ENCODE measurements at places on chromosomes 3 and 15.

DNA sequence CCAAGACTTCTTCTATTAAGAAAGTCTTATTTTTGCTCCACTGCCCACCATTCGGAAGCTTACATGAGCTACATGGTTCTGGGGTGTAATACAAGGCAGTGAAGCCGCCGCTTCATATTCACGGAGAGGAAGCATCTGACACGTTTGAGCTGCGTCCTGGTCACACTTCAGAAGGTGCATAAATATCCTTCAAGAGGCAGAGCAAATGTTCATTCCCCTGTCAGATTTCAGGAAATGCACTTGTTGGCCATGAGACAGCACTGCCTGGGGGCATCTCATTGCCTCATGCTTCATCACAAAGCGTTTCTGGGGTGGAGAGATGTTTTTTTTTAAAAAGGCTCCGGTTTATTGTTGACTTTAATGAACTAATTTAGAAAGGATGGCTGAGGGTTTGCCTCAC is 119.9 kb downstream of the CADPS start:
- no peak for DNase-seq

DNA sequence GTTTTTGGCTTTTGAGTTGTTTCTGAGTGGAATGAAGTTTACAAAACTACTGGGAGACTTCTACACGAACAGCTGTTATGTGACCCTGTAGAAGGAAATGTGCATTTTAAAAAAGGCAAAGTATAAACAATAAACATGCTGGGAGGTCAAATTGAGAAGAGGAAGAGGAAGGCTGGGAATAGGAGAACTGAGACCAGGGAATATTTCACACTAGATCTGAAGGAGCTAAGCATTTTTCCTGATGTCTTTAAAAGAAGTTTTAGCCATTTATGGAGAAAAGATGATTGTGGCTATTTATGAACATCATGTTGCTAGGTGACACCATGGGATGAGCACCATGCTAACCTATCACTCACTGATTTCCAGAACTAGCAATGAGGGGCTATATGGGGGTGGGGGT is 76.3 kb upstream of the FAM98B start:
- DNase-seq = no peak

- DNase-seq = no peak
Measured at GRCh38 chr3:76888856-76889255, 151.0 kb upstream of the ROBO2 start.

DNA sequence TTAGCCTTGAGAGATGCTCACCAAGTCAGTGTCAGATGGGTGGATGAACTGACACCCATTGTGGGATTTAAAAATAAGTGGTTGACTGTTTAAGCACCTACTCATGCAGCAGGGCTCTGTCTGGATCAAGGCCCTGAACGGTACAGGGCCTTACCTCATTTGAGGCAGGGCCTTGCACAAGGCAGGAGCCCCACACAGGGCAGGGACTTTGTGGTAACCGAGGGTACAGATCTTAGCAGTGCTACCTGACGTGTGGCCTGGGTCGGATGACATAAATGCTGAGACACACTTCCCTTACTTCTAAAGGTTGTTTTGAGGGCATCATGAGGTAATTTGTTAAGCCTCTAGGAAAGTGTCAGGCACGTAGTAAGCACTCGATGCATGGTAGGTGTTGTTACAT is 59.5 kb upstream of the PLXNA1 start:
- no peak for DNase-seq

- DNase-seq = no peak
Measured at GRCh38 chr3:16885593-16886302, 993 bp downstream of the PLCL2 start.

- DNase-seq = no peak
Measured at GRCh38 chr3:44890258-44890657, 15.8 kb downstream of the TGM4 start.

GRCh38 chr3:76986876-76987474 is 52.9 kb upstream of the ROBO2 start:
- DNase-seq = peak; percentile 9

GRCh38 chr15:33460166-33460805 is 149.5 kb downstream of the RYR3 start:
- DNase-seq = no peak

GRCh38 chr3:128727996-128728395 is 2.0 kb downstream of the RAB7A start:
- DNase-seq = no peak

DNA sequence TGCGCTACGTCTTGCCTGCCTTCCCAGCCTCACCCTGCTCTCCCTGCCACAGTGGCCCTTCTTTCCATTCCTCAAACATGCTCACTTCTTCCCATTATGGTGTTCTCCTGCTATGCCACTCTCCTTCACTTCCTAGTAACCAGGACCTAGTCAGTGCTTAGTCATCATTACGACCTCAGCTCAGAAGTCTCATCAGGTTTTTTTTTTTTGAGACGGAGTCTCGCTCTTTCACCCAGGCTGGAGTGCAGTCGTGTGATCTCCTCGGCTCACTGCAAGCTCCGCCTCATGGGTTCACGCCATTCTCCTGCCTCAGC is 149.5 kb downstream of the GREM1 start:
- DNase-seq = no peak

DNA sequence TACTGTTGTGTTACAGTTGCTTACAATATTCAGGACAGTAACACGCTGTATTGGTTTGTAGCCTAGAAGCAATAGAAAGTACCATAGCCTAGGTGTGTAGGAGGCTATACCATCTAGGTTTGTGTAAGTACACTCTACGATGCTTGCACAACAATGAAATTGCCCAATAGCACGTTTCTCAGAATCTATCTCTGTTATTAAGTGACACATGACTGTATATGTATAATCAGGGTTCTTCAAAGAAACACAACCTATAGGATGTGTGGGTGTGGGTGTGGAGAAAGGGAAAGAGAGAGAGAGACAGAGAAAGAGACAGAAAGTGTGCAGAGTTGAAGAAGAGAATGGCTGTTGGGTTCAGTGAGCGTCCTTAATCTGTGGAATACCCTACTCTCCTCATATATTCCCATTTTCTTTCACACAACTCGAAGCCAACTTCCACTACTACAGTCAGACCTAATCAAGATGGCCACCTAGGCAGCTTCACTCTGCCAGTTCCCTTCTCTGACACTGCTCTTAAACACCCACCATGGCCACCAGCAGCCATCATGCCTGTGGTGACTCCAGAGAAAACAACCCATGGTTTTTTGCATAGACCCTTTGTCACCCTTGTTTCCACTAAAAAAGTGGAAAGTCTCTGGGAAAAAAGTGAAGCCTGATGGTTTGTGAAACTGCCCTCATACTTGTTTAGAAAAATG is 5.8 kb upstream of the PPP4R2 start:
- no peak for DNase-seq

DNA sequence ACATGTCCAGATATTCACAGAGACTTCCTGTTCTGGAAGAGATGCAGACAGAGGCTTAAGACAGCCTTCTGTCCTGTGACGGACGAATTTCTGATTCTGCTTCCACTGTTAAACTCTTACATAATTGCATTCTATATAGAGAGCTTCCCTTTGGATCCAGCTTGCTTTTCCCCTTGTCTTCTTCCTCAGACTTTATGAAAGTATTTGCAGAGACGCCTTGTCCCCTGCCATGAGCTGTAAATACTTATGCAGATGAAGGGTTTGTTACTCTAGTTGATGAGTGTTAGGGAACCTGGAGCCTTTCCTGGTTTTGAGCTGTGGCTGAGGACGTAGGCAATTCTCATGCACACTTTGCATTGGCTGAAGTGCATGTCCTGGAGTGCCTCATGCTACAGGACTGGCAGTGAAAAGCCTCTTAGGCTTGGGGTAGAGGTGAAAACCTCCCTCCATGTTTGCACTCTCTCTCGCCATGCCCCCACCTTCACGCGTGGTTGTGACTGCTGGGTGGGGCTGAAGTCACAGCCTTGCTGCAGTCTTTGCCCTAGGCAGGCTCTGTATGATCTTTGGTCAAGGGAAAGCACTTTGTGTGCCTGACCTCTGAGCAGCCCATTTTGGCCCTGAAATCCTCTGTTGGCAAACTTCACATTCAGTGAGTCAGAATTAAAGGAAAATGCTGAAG is 286.6 kb downstream of the PTPRG start:
- DNase-seq = no peak

GRCh38 chr3:55576621-55577388 is 89.7 kb upstream of the WNT5A start:
- DNase-seq = no peak

DNA sequence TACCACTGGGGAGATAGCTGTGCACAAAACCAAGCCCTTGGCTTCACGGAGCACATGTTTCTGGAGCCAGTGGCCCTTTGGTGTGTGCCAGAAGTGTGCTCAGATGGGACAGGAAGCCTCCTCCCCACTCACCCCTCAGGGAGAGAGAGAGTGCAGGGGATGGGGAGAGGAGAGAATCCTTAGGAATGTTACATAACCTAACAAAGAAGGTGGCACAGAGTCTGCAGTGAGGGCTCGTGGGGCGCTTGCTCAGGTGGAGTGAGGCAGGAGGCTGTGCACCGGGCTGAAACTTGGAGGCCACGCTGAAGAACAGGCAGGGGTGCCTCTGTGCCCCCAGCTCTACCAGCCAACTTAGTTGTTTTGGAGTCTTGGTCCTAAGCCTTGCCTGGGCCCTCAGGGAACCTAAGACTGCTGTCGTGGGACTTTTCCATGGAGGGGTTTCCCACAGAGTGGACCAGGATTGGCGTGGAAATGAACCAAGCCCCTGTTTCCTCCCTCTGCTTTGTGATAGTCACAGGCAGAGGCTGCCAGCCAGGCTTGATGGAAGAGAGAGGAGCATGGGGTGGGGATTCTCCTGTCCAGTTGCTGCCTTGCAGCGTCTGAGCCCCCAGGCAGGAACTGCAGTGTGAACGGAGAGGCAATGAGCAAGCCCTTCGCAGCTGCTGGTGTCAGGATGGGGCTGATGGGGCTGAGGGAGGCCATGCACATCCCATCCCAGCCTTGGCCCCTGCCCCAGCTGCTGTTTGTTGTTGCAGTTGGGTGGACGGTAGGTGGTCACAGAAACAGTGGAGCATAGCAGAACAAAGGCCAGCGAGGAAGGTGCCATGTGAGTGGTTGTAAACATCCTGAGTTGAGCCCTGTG is 32.7 kb downstream of the PDIA5 start:
- no peak for DNase-seq

DNA sequence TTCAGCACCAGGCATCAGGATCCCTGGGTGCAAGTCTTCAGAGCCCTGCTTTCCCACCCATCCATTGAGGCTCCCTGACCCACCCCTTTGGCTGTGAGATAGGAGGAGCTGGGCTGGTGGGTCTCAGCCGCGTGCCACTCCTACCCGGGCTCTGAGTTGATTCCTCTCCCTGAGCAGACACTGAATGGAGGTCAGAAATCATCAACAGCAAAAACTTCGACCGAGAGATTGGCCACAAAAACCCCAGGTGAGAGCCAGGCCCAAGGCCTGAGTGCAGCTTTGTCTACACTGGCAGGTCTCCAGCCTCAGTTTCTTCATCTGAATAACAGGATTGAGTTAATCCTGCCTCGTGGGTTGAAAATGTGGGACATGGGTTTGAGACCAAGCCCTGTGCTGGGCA is 7.8 kb downstream of the TMEM43 start:
- DNase-seq = no peak

GRCh38 chr3:197398286-197398878 is 100.0 kb upstream of the DLG1 start:
- DNase-seq = no peak

- DNase-seq = no peak
Measured at GRCh38 chr3:173399044-173399443, 1.5 kb downstream of the NLGN1 start.

DNA sequence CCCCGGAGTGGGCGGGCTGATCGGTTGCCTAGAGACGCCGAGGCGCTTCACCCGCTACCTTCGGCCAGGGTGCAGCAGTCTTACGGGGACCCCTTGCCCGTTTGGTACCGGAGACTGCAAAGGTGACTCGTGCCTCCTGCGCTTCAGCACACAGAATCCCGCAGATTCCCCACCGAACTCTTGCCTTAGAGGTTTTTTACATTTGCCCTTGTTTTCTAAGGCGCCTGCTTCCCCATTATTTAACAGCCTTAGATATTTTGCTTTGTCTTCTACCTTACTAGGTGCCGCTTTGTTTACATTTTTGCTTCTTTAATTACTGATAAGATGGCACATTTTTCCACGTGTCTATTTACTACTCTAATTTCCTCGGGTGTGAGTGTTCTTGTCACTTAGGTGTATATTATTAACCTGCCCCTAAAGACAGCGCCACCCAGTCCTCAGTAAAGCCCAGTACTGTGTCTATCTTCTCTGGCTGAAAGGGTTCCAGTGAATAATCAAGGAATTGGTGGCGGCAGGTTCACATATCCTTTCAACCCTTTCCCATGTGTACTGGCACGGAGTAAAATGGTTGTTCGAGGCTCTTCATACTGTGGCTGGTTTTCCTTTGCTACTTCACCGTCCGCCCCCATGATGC is 573 bp upstream of the CEP152 start:
- DNase-seq = no peak

- no peak for DNase-seq
Measured at GRCh38 chr15:45481135-45481534, 41.4 kb downstream of the SLC30A4 start.

- DNase-seq = no peak
Measured at GRCh38 chr3:73055583-73055982, 5.9 kb upstream of the EBLN2 start.

DNA sequence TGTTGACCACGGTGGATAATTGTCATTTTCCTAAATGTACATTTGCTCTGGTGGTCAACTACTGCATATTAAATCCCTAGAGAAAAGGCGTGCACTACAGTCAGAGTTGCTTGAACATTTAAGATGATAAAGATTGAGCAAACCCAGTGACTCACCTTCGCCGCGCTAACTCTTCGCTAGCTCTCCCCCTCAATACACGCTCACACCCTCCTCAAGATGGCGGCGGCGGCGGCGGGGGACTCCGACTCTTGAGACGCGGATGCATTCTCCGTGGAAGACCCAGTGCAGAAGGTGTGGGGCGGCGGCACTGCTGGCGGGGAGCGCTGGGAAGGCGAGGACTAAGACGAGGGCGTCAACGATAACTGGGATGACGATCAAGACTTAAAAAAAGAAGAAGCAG is 79.8 kb upstream of the PFN2 start:
- no peak for DNase-seq

- no peak for DNase-seq
Measured at GRCh38 chr15:39244776-39245175, 336.1 kb upstream of the THBS1 start.

- no peak for DNase-seq
Measured at GRCh38 chr3:23663246-23663645, 142.5 kb upstream of the UBE2E1 start.

DNA sequence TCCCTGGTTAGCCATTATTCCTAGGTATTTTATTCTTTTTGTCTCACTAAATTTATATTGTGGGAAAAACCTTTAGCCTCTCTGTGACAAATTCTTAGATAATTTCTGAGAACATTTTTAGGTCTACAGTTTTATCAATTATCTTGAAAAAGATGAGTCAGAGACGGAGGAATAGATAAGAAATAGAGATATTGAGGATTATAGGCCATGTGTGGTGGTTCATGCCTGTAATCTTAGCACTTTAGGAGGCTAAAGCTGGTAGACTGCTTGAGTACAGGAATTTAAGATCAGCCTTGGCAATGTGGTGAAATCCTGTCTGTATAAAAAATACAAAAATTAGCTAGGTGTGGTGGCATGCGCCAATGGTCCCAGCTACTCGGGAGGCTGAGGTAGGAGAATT is 960.2 kb downstream of the SQOR start:
- DNase-seq = no peak

- DNase-seq = no peak
Measured at GRCh38 chr3:50125541-50126286, 29.4 kb upstream of the SEMA3F start.
